Muscle of leg (tissue), 16 donors: ENCODE measurements at places on chromosomes 7 and 10. TPM values are rescaled to one million over a fixed set of nuclear protein-coding genes. Genes with fewer than 3 reads are reported as not detected.

The TMEM229A gene
- polyA plus RNA-seq = not detected

The IGF2BP3 gene
- 39.2 TPM for polyA plus RNA-seq

The CNPY1 gene
- polyA plus RNA-seq = not detected

The GJD4 gene
- polyA plus RNA-seq = 9.2 TPM

DNA sequence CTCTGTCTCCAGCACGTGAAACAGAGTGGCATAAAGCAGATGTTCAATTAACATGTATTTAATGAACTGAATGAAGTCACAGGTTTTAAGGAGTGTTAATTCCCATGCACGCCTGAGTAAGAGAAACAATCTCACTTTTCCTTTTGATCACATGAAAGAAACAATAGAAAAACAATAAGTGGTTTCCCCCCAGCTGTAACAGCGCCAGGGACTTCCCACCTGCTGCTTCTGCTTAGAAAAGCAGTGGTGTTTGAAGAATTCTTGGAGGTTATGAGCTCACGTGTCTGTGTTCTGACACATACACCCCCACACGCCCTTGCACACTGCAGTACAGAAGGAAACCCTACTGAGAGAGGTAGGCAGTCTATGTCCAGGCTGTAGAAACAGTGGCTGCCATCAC is 51.3 kb upstream of the FRMD4A start:
- DNase-seq = no peak

GRCh38 chr10:113103131-113103840 is 153.2 kb downstream of the TCF7L2 start:
- peak; percentile 83 for DNase-seq

GRCh38 chr10:120282846-120283492 is 174.1 kb upstream of the PLPP4 start:
- no peak for DNase-seq

GRCh38 chr7:135154734-135155133 is 6.9 kb downstream of the TMEM140 start:
- no peak for DNase-seq

GRCh38 chr10:30348378-30348776 is 701 bp downstream of the MTPAP start:
- no peak for DNase-seq

GRCh38 chr7:139918480-139918879 is 89.4 kb downstream of the TBXAS1 start:
- peak; percentile 78 for DNase-seq

- no peak for DNase-seq
These were observed 102.4 kb upstream of the SVIL start for GRCh38 chr10:29737074-29737593.
